ENCODE measurements at places on chromosomes 4 and X.
A peak's percentile ranks its signal among the peaks of the same experiment; 100 is the strongest.

DNA sequence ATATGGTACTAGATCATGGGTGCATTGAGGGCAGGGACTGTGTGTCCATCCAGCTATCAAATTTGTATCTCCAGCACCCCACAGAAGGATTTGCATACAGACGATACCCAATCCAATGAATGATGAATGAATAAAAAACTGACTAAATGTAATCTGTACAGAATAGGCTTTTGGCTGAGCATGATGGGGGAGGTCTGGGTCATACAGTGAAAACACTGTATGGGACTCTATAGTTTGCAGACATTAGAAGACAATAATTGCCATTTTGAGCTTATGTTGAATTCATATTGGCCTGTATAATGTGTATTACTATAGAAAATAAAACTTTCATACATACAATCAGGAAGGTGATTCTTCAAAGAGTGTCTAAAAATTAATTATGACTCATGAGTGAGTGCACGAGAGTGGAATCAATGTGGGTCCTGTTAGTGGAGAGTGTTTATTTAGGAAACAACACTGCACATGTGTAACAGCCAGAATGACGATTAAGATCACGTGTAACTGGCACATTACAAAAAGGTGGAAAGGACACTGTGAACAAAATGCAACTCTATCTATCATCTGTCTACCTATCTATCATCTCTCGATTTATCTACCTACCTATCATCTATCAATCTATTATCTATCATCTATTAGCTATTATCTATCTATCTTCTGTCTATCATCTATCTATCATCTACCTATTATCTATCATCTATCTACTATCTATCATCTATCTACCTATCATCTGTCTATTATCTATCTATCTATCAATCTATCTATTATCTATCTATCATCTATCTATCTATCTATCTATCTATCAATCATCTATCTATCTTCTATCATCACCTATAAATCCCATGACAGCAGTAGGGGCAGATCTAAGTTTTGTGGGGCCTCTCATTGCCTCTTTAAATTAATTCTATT lies 201.3 kb downstream of the PTTG2 start:
- no peak for DNase-seq

DNA sequence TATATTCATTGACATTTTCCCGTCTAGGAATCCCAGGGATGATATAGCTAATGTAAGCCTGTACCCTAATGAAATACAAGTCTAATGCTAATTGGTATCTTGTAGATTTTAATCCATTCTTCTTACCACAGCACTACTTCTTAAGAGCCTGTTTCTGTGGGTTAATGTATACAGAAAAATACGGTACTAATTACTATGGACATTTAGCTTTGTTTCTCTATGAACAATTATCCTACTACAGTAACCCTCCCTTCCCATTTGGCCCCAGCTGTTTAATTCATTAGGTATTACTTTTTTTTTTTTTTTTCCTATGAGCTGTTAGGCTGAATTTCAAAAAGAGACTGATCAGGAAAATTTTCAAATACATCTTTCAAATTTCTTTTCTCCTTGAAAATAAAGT lies 245.1 kb upstream of the SLC7A11 start:
- no peak for DNase-seq

- no peak for DNase-seq
Observed at GRCh38 chr4:82436130-82436529, 5.7 kb downstream of the ENOPH1 start.

DNA sequence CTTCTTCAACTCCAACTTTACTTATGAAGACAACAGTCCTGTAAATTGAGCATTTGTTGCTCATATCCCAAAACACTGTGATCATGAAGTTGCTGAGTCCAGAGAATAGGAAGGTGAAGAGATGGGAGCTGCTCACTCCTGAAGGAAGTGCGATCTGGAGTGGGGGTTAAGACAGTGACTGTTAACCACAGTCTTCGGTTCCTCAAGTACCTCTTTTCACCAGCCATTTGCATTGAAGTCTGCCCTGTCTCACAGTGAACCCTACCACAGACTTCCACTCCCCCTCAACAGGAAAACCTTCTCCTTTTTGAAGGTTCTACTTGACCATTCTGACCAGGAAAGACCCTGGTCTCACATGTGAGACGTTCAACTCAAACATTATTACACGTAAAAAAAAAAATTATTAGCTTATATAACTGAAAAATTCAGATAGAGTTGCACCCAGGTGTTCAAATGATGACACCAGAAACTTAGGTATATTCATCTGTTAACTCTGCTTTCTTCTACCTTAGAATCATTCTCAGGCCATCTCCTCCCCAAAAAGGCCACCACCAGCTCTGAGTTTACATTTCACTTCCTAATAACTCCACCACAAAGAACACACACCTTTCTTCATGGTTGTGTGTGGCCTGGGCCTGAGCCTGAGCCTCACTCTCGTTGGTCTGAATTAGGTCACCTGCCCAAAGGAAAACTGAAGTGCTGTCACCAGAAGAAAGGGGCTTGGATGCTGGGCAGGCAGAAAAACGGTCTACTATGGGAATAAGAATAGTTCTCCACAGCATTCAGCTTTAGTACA lies 199.2 kb downstream of the DCTD start:
- no peak for DNase-seq

DNA sequence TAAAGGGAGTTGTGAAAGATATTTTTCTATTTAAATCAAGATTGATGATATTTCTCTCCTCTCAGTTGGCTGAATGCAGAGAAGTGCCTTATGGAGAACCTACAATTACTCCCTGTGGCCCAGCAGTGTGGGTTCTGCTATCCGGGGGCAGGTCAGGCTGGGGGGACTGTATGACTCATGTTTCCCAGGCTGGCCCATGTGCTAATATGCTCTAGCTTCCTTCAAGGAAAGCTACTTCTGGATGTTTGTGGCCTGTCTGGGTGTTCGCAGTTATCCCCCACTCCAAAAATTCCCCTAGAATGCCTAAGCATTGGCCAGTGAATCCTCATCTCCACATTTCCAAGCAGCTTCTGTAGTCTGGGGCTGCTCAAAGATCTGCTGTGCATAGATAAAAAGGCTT lies 58.9 kb upstream of the SPP1 start:
- DNase-seq = peak; percentile 71

DNA sequence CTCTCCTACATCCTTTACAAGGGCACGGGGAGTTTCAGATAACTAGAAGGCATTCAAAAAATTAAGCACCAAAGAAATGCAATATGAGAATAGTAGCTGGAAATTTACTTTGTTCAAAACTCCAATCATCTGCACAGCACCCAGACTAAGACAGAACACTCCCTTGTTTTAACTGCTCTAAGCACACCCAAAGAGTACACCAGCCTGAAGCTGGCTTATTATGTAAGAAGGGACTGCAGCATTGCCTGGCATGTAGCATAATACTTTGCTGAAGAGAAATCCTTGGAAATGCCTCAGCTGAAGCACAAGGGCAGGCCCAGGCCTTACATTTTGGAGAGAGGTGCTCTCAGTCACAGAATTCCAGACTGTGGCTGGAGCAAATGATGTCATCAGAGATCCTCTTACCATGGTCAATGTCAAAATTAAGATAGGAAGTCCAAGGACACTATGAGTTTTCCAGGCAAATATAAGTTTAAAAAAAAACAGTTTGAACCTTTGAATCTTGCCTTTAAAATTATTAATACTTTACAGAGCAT lies 14.8 kb downstream of the ARHGEF6 start:
- no peak for DNase-seq

DNA sequence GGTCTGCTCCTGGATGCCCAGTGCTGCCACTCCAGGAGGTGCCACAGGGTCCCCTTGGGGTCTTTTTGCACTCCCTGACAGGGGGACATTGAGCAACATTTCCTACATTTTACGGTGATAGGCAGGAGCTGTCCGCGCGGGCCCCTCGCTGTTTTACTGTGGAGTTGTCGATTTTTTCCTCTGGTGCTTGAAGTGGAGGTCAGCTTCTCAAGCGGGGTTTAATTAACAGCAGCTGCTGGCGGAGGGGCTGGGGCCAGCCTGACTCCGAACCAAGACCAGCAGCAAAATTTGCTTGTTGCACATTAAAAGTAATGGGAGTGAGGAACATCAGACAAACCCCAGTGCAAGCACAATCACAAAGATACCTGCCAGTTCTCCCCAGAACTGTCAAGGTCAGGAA lies 13.2 kb upstream of the SH3TC1 start:
- no peak for DNase-seq

DNA sequence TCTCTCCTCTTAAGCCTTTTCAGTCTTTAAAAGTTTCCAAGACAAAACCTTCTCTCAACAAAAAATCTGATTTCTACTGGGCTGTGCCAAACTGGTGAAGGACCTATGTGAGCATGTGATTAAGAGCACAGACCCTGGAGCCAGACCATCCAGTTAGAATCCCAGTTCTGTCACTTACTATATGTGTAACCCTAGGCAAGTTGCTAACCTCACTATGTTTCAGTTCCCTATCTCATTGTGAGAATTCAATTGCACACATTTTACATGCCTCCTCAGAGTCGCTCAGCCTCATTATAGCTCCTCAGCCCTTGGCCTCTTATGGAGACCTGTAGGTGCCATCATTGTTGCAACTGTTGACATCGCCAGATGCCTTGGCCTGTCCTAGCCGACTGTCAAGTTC lies 54.1 kb upstream of the VEGFD start:
- peak; percentile 43 for DNase-seq

DNA sequence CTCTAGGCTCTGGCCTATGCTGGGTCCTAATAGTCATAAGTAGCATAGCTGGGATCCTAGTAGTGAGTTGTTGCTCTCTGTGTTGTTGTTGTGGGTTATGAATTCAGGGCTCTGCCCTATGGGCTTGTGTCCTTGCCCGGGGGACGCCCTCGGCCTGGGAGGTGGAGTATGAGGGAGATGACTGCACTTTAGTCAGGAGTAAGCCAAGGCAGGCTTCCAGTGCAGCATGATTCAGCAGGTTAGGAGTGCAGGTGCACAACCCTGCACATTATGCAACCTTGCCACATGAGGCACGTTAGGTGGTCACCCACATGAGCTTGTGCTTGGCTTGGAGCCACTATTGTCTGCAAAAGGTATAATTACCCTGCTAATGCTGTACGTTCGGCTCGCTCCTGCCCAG lies 58.4 kb upstream of the CCDC149 start:
- no peak for DNase-seq

GRCh38 chr4:80265571-80266252 lies 752 bp upstream of the FGF5 start:
- DNase-seq = no peak

- no peak for DNase-seq
Observed at GRCh38 chrX:20124964-20125363, 8.3 kb upstream of the MAP7D2 start.

DNA sequence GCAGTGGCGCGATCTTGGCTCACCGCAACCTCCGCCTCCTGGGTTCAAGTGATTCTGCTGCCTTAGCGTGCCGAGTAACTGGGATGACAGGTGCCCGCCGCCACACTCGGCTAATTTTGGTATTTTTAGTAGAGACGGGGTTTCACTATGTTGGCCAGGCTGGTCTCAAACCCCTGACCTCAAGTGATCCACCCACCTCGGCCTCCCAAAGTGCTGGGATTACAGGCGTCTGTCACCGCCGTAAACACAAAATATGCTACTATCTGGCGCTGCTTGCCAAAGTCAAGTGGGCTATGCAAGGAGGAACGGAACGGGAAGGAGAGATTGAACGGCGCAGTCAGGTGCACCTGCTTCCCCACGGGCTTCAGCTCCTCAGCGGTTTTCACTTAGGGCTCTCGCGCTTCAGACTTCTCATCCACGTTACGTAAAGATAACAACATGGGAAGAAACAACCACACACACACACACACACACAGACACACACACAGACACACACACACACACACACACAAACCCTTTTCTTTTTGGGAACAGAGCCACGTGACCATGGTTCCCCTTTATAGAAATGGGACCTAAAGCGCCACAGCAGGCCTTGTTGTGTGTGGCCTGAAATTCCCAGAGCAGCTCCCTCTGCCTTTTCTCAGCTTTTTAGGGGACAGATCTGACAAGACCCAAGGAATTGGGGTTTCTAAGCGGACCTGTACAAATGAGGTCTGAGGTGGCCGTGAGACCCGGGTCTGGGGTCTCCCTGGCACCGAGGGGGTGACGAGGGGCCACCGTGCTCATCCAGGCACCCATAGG lies 1.5 kb downstream of the P2RY8 start:
- peak; percentile 84 for DNase-seq

- DNase-seq = peak; percentile 64
Observed at GRCh38 chrX:71998836-71999509, 88.3 kb downstream of the NHSL2 start.

GRCh38 chrX:137353404-137353803 lies 212.5 kb upstream of the ZIC3 start:
- DNase-seq = no peak

- no peak for DNase-seq
Observed at GRCh38 chrX:39327255-39327654, 526.0 kb downstream of the MID1IP1 start.

DNA sequence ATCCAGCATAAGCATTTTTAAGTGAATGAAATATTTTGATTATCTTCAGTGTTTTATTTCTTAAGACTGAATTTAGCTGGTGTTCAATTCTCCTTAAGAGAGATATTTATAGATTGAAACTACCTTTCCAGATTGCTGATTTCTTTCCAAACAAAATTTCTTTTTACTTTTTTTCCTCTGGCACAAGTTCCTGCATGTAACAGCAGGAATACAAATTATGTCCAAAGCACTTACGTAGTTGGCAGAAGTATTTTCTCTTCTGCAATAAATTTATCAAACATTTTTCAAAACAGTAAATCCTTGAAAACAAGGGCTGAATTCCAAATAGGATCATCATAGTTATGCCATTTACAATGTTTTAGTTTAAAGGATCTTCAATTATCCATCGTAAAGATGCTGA lies 412.6 kb downstream of the IQCM start:
- no peak for DNase-seq

DNA sequence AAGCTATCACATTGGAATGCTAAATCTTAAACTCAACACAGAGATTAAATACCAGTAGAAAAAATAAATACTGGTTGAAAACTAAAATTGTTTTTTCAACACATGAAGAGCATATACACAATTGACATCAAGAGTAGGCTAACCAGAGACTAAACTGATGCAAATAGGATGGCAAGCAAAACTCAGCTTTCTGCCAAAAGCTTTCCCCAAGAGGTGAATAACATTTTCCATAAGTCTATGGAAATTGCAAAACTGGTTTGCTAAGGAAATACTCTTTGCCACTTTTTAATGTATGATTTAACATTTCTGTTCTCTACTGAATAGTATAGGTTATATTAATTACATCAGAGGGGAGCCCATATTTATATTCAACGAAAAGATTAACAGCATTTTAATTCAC lies 23.8 kb downstream of the IQCM start:
- no peak for DNase-seq

DNA sequence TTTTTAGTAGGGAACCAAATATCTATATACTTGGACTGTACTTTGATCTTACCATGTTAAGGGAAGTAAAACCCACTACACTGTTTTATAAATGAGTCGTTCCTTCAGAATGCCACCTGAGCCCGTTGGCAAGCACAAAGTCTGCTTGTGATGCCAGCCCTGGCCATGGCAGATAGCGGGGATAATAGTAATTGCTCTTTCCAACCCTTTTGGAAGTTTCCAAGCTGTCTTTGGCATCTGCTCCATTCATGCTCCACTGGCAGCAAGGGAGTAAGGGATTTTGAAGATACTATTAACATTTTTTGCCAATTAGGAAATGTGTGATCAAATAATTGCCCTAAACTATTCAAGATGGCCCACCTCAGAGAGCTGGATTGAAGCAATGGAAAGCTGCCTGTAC lies 689.2 kb upstream of the SLIT2 start:
- no peak for DNase-seq

- DNase-seq = no peak
Observed at GRCh38 chr4:6425336-6425735, 47.1 kb downstream of the PPP2R2C start.

All from suppressor macrophage (primary cell).